ENCODE measurements at places on chromosomes 7 and 10. TPM values are rescaled to one million over a fixed set of nuclear protein-coding genes. Genes with fewer than 3 reads are reported as not detected.

GRCh38 chr10:110138197-110138812 is 69.1 kb upstream of the MXI1 start:
- H3K4me3 ChIP-seq, result no peak overlapping the region
- peak; percentile 65 for DNase-seq
- no peaks in the 10 kb centered on the region for H3K27me3 ChIP-seq

DNA sequence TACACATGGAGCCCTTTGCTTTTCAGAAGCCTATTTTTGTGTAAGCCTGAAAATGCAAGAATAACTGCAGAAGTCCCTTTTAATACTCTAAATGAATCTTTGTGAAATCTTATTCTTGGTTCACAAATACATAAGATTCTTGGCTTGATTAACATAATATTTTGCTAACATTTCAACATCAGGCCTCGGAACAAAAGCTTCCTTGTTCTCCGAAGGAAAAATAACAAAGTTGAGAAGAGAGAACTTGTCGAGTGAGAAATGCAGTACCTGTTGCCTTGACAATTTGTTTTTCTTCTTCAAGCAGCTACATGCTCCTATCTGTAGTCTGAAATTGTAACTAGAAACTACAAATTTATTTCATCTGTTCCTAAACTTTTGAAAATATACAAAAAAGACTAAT is 8.5 kb downstream of the NT5C2 start:
- H3K27me3 ChIP-seq, result no peaks in the 10 kb centered on the region
- peaks cover 54% of the 10 kb centered on the region for H3K4me1 ChIP-seq
- no peak overlapping the region for H3K27ac ChIP-seq

GRCh38 chr10:50575477-50576244 is 48.1 kb downstream of the SGMS1 start:
- H3K27ac ChIP-seq, result no peak overlapping the region
- no peak for DNase-seq
- H3K27me3 ChIP-seq, result no peaks in the 10 kb centered on the region

DNA sequence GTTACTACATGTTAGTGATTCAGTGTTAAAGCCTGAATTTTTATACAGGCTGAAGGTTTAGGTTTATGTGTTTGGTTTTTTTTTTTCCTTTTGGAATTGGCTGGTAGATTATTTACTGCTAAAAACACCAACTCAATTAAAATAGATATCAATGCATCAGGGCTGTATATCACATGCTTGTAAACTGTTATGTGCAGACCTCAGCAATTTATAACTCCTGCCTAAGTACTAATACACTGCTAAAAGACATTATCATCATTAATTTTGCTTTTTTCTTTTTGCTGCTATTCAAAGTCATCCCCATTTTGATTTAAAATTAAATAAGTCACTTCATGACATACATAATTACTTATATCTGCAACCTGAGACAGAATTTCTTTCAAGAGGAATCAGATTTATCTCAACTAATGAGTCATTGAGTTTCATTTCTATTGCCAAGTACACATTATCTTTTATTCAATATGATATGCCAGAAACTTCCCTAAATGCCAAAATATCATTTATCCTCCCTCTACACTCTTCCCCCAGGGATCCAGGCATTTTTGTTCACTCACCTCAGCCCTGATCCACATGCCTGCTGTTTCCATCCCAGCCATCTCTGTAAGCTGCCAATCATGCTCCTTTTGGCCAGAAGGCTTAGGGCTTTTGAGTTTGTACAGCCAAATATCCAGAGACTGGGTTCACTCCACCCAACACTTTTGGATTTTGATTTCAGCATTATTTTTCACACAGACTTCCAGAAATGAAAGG is 98.5 kb downstream of the POLR1F start:
- no peaks in the 10 kb centered on the region for H3K27me3 ChIP-seq
- H3K4me3 ChIP-seq, result no peak overlapping the region
- no peaks in the 10 kb centered on the region for H3K36me3 ChIP-seq
- no peaks in the 10 kb centered on the region for H3K4me1 ChIP-seq
- H3K27ac ChIP-seq, result no peak overlapping the region
- no peak for DNase-seq

GRCh38 chr7:44632196-44632595 is 25.8 kb downstream of the OGDH start:
- no peak overlapping the region for H3K27ac ChIP-seq
- peaks cover 5% of the 10 kb centered on the region for H3K36me3 ChIP-seq
- H3K4me3 ChIP-seq, result no peak overlapping the region
- H3K4me1 ChIP-seq, result peaks cover 28% of the 10 kb centered on the region
- DNase-seq, result no peak

DNA sequence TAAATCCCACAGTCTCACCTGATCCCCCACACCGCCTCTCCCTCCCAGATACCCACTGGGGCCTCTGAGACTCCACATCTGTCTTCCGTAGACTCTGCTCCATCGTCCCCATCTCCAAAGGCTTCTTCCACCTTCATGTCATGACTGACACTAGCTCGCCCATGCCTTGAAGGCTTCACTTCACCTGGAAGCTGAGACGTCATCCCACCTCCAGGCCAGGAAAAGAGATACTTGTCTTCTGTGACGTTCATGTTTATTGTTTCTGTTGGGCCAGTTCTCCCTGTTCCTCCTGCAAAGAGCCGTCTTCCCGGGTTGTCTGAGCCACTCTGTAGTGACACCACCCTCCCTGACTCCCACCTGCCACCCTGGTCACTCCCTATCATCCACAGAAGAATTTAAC is 3.6 kb upstream of the ZNF862 start:
- H3K27me3 ChIP-seq, result no peaks in the 10 kb centered on the region
- H3K4me1 ChIP-seq, result peaks cover 12% of the 10 kb centered on the region
- no peak for DNase-seq
- no peak overlapping the region for H3K27ac ChIP-seq
- H3K4me3 ChIP-seq, result no peak overlapping the region
- H3K36me3 ChIP-seq, result no peaks in the 10 kb centered on the region

UNC5B gene
- total RNA-seq, result not detected

PMS2 gene
- total RNA-seq, result 13.9 TPM

CNTNAP2 gene
- total RNA-seq, result 0.40 TPM

DNAH11 gene
- not detected for total RNA-seq

NCAPG2 gene
- total RNA-seq, result 46.3 TPM

ANKRD7 gene
- total RNA-seq, result not detected

SPAM1 gene
- not detected for total RNA-seq

CPA1 gene
- 0.20 TPM for total RNA-seq

HOXA9 gene
- total RNA-seq, result not detected

All from HepG2 (cell line).